ENCODE measurements at places on chromosomes 13 and 19.
A peak's percentile ranks its signal among the peaks of the same experiment; 100 is the strongest.

DNA sequence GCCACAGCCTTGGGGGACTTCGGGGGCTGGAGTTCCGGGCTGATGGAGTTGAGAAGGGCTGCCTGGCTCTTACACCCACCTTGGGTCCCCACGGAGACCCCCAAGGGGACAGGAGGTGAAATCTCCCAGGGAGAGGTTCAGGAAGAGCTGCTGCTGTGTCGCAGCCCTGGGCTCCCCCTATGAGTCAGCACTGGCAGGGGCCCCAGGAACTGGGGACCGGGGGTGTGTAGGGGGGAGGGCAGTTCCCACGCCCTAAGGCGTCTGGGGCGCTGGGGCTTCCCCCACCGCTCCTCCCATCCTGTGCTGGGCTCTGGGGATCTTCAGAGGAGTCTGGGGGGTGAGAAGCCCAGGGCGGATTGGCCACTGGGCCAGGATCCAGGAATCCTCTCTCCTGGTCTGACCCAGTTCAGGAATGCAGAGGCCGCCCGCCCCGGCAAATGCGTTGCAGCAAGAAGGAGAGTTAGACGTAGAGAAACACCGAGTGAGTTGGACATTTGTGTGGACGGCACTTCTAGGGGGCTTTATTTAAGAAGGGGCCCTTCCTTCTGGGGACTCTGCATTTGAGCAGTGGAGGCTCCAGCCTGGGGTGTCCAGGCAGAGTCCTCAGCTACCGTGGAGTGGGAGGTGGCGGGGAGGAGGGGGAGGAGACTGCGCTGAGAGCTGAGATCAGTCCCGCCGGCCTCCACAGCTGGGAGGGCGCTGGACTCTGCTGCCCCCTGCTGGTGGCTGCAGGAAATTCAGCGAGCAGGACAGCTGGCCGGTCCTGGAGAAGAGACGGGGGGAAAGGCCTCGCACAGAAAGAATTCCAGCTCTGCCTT lies 15.0 kb upstream of the NANOS3 start:
- DNase-seq, result peak; percentile 39

DNA sequence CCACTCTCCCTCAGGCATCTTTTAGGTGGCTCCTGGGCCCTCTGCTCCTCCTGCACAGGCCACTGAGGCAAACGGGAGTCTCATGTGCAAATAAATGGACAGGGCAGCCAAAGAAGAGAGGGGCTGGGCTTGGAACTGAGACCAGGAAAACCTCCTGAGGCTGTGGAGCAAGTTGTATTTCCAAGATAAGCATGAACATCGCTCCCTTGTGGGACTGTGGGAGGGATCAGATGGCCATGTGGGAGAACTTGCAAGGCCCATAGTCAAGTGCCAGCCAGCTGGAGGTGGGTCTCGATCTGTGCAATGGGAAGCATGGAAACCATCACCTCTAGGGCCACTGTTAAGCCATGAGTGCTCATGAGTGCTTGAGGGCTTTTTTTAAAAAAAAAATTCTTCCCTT lies 24.9 kb downstream of the MED26 start:
- DNase-seq, result no peak

- no peak for DNase-seq
These were observed 82.6 kb downstream of the MAB21L1 start for GRCh38 chr13:35393886-35394285.

- no peak for DNase-seq
These were observed 14.5 kb downstream of the MED25 start for GRCh38 chr19:49832556-49832955.

- DNase-seq, result no peak
These were observed 119.7 kb downstream of the ABCC4 start for GRCh38 chr13:95181586-95181985.

GRCh38 chr19:6276447-6276846 lies 3.3 kb downstream of the MLLT1 start:
- no peak for DNase-seq

GRCh38 chr19:2433854-2434253 lies 6.5 kb upstream of the TIMM13 start:
- no peak for DNase-seq

- no peak for DNase-seq
These were observed 102.9 kb downstream of the FOXO1 start for GRCh38 chr13:40563350-40564125.

DNA sequence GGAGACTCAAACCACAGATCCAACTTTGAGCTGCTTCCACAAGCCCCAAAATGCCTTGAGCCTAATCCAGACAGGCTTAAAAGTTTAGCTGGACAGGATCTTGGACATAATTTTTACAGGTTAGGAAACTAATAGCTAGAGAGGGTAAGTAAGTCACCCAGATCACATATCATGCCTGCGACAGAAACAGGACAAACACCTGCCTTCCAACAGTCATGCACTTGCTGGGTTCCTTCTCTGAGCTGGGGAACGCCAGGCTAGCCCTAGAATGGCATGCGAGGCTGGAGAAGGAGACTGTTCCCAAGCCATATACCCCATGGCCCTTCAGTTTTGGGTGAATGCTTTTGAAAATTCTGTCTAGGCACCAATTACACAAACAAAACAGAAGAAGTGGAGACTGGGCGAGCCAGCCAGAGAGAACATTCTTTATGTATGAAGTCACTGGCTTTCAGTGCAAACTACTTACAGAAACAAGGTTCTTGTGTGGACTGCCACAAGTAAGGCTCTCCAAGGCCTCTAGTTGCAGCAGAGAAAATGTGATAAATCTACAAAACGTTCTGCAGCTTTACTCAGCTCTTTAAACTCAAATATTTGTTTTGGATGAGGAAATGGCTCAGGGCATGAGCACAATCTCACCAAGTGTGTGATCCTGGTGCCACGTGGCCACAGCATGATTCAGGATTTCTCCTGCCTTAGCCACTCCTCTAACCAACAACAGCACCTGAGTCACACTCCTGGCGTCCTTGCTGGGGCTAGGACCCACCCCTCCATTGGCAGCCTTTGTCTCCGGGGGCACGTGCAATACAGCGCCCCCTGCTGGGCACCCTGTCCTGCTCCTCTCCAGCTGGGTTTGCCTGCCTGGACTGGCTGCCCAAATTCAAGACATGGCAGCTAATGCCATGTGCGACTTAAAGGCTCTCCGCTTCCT lies 73.4 kb upstream of the UBL3 start:
- DNase-seq, result no peak

GRCh38 chr13:37585541-37585940 lies 13.0 kb downstream of the POSTN start:
- no peak for DNase-seq

DNA sequence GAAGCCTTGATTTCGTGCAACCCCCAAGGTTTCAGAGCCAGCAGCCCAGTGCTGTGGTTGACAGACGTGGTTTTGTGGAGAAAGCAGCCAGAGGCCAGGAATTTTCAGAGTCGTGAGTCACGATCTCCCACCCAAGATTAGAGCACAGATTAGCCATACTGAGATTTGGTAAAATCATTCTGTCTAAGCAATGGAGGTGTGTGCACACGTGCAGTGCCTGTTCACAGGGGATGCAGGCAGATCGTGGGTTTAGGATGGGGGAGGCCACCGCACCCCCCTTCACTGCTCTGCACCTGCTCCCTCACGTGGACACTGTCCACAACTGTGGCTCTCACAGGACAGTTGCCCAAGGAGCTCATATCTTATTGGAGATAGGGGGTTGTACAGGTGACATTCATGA lies 46.6 kb upstream of the GPR183 start:
- no peak for DNase-seq

Measured in NCI-H1436 treated with DMSO at 0.1 percent for 48 hours (cell line).